ENCODE measurements at places on chromosomes 16 and 17.

DNA sequence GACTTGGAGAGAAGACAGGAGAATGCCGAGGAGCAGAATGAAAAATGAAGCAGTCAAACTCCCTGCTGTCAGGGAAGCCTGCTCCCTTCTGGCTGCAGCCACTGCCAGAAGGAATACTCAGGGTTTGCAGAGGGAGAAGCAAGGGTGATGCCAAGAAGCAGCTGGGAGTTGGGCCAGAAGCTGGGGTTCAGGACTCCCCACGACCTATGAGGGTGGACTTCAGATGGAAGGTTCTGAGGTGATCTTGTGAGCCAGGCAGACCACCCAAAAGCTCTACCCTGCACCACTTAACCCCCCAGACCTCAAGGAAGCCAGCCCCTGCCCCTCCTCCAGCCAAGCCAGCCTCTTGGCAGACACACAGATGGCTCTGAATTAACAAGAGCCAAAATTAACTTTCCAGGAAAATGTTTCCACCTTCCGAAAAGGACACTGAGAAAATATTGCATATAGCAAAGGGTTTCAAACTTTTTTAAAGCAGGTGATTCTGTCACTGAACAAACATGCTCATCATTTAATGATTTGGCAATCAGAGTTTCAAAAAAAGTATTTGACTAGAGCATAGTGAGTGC, 126.0 kb upstream of the ERCC4 start:
- DNase-seq = no peak

DNA sequence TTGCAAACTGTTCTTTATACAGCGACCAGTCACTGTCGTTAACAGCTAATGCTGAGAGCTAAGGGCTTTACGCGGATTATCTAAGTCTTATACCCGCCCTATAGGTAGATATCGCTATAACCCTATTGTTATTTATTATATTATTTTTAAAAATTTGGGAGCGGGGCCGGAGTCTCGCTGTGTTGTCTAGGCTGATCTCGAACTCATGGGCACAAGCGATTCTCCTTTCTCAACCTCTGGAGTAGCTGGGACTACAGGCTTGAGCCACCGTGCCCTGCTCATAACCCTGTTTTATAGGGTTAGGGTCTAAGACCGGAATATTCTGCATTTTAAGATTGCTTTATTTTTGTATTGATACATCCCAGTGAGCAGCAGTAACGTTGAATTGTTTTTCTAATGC, 24.7 kb downstream of the DEF8 start:
- no peak for DNase-seq

- DNase-seq = no peak
Measured at GRCh38 chr17:29154516-29155226, 25.5 kb downstream of the MYO18A start.

DNA sequence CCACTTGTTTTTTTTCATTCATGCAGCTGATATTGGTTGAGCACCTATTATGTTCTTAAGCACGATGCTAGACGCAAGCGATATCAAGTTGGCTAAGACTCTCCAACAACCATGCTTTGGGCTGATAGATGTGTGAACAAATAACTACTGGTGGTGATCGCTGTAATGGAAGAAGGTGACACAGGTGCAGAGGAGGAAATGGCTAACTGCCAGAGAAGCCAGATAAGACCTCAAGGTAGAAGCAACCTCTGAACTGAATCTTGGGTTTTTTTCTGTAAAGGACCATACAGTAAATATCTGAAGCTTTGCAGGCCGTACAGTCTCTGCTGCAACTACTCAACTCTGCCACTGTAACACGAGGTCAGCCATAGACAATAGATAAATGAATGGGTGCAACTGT, 97.9 kb downstream of the C17orf67 start:
- DNase-seq = no peak

- peak; percentile 54 for DNase-seq
Measured at GRCh38 chr17:36755586-36755985, 154.2 kb downstream of the MRM1 start.

GRCh38 chr17:72199256-72199655, 78.4 kb downstream of the SOX9 start:
- DNase-seq = no peak

- no peak for DNase-seq
Measured at GRCh38 chr17:5804251-5804650, 219.9 kb upstream of the NLRP1 start.

- no peak for DNase-seq
Measured at GRCh38 chr16:15846510-15846909, 10.3 kb downstream of the MYH11 start.

- peak; percentile 91 for DNase-seq
Measured at GRCh38 chr17:74362810-74363498, 1.3 kb upstream of the BTBD17 start.

- no peak for DNase-seq
Measured at GRCh38 chr17:20191056-20191455, 181.9 kb downstream of the SPECC1 start.

DNA sequence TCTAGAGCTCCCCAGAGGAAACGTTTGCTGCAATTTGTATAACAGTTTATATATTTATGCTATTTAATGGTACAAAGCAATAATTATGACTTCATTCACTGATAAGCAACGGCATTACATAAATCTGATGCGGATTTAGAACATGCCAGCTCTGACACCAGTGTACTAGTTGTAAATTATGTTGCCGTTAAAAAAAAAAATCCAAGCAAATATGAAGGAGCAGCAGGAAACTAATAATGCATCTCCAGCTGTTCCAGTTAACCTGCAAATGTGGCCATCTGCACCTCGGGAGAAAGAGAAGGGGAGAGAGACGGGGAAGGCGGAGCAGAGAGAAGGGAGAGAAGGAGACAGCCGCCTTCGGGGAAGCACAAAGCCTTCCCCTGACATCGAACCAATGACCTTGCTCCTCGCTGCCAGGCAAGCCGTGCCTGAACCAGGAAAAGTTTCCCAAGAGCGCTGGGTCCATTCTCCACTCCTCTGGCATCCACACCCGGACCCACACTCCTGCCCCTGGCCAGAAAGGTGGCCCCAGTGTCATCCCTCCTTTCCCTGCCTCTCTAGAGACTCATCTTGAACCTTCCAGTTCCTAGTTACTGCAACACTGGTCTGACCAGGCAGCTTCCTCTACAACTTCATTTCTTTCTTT, 174.8 kb downstream of the C16orf78 start:
- no peak for DNase-seq

DNA sequence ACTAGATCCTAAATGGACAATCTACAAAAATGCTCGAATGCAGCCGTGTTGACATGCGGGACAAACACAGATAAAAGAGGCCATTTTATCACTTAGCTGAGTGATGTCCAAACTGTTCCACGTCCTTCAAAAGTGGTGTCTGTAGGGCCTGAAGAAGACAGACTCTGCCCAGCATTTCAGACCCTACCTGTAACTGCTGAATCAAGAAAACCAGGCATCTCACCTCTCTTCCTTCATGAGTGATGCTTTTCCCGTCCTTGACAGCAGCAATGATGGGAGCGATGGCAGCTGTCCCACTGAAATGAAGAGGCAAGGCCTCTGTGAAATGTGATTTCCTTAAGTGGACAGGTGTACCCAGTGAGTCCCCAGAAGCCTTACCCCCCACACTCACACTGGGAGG, 12.3 kb downstream of the ELAC2 start:
- no peak for DNase-seq

DNA sequence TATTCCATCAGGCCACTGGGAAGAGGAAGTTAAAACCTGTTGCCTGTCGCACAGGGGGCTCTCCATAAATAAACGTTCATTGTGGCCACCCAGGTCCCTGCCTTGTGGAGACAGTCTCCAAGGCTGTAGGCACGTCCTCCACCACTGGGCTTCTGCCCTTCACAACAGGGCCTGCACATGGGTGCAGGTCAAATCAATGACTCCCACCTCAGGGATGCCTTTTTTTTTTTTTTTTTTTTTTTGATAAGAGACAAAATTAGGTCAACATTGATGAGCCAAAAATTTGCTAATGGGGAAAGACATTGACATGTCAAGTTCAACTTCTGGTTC, 12.6 kb upstream of the SLC12A3 start:
- no peak for DNase-seq

GRCh38 chr17:17937201-17937853, 34.9 kb downstream of the TOM1L2 start:
- no peak for DNase-seq

GRCh38 chr17:62935523-62935922, 30.5 kb upstream of the TANC2 start:
- DNase-seq = no peak

DNA sequence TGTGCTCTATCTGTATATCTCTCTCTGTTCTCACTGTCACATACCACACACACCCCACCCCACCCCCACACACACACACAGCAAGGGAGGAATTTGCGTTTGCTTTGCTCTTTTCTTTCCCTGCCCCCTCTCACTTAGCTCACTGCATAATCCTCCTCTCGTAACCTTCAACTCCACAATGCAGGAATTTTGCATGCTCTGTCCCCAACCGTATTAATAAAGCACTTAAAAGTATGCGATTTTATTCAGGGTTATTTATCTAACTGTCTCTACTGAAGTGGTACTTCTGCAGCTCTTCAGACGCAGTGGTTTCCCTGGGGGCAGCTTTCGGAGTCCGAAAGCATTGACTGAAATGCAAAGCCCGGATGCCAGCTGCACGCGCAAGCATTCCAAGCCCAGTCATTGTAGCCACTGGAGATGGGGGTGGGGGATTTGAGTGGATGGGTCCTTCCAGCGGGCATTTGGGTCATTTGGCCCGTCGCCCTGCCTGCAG, 105.4 kb upstream of the RBFOX1 start:
- DNase-seq = peak; percentile 40

- no peak for DNase-seq
Measured at GRCh38 chr17:55266051-55266957, 1.5 kb downstream of the HLF start.
